ENCODE measurements at places on chromosomes 3 and 15. TPM values are rescaled to one million over a fixed set of nuclear protein-coding genes. Genes with fewer than 3 reads are reported as not detected.

GRCh38 chr15:34031987-34032760, 6.8 kb downstream of the AVEN start:
- DNase-seq, result no peak
- H3K27ac ChIP-seq, result no peak overlapping the region
- H3K4me3 ChIP-seq, result no peak overlapping the region
- no peaks in the 10 kb centered on the region for H3K27me3 ChIP-seq
- no peaks in the 10 kb centered on the region for H3K36me3 ChIP-seq
- no peaks in the 10 kb centered on the region for H3K4me1 ChIP-seq

GRCh38 chr15:38012894-38013293, 78.5 kb downstream of the TMCO5A start:
- no peaks in the 10 kb centered on the region for H3K4me1 ChIP-seq
- H3K27me3 ChIP-seq, result no peaks in the 10 kb centered on the region
- no peaks in the 10 kb centered on the region for H3K36me3 ChIP-seq
- H3K4me3 ChIP-seq, result no peak overlapping the region
- DNase-seq, result no peak

DNA sequence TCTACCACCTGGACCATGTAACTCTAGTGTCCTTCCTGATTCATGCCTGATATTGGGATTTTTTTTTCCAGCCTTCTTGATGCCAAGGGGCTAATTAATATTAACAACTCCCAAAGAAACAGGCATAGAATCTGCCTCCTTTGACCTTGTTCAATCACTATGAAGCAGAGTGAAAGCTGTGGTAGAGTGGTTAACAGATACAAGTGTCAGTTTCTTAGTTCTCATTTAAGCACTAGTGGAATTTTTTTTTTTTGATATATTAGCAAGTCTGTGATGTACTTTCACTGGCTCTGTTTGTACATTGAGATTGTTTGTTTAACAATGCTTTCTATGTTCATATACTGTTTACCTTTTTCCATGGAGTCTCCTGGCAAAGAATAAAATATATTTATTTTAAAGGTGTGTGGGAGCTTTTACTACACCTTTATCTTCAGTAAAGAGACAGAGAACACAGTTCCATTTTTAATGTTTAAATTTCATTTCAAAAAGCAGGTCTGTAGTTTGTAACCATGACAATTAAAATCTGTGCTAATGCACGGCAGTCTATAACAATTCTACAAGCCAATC, 67.1 kb downstream of the TOP2B start:
- no peaks in the 10 kb centered on the region for H3K27me3 ChIP-seq
- H3K4me3 ChIP-seq, result no peak overlapping the region

DNA sequence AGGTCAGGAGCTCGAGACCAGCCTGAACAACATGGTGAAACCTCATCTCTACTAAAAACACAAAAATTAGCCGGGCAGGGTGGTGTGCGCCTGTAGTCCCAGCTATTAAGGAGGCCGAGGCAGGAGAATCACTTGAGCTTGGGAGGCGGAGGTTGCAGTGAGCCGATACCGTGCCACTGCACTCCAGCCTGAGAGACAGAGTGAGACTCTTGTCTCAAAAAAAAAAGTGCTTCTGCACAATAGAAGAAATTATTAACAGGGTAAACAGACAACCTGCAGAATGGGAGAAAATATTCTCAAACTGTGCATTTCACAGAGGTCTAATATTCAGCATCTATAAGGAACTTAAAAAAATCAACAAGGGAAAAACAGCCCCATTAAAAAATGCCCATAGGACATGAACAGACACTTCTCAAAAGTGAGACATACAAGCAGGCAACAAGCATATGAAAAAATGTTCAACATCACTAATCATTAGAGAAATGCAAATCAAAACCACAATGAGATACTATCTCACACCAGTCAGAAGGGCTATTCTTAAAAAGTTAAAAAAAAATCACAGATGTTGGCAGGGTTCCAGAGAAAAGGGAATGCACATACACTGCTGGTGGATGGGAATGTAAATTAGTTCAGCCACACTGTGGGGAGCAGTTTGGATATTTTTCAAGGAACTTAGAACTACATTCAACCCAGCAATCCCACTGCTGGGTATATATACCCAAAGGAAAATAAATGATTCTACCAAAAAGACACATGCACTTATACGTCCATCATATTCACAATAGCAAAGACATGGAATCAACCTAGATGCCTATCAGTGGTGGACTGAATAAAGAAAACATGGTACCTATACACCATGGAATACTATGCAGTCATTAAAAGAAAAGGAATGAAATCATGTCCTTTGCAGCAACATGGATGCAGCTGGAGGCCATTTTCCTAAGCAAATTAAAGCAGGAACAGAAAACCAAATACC, 75.5 kb downstream of the MSL2 start:
- no peaks in the 10 kb centered on the region for H3K4me1 ChIP-seq
- H3K27me3 ChIP-seq, result no peaks in the 10 kb centered on the region
- H3K36me3 ChIP-seq, result no peaks in the 10 kb centered on the region
- no peak overlapping the region for H3K27ac ChIP-seq
- no peak for DNase-seq

DNA sequence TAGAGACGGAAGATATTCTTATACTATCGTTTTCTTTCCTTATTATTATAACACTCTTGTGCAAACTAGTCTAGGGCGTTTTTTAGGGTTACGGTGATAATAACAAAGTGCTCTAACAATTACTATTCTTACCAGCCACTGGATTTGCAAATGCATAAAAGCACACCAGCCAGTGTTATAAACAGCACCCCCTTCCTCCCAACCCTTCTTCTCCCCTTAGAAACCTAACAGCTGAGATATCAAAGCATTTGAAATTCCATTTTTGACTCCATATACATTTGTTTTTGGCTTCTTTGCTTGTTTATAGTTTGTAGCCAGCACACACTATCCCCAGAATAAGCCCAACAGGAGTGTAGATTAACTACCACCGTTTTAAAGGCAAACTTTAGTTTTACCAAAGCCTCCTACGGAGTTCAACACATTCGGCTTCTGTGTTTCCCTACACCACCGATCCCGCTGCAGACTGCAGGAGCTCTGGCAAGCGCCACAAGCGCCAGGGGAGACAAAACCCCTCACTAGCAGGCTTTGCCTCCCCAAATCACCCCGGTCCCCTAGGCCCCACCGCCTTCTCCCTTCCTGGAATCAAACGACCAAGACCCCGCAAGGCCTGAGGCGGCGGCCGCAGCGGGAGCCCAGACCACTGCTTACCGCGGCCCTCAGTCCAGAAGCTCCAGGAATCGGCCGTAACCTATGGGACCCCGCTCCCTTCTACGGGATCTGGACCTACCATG, 461 bp downstream of the COPB2 start:
- peak overlapping the region; percentile 100 for H3K4me3 ChIP-seq
- peaks cover 14% of the 10 kb centered on the region for H3K36me3 ChIP-seq
- H3K4me1 ChIP-seq, result no peaks in the 10 kb centered on the region
- no peak for DNase-seq
- H3K27ac ChIP-seq, result peak overlapping the region; percentile 88

- H3K27ac ChIP-seq, result no peak overlapping the region
- no peaks in the 10 kb centered on the region for H3K4me1 ChIP-seq
- no peak overlapping the region for H3K4me3 ChIP-seq
- H3K27me3 ChIP-seq, result no peaks in the 10 kb centered on the region
- no peaks in the 10 kb centered on the region for H3K36me3 ChIP-seq
Measured at GRCh38 chr3:27253831-27254230, 115.4 kb downstream of the NEK10 start.

GRCh38 chr15:33547876-33548275, 237.1 kb downstream of the RYR3 start:
- H3K27ac ChIP-seq, result no peak overlapping the region
- H3K4me1 ChIP-seq, result no peaks in the 10 kb centered on the region
- no peaks in the 10 kb centered on the region for H3K27me3 ChIP-seq
- no peak overlapping the region for H3K4me3 ChIP-seq
- DNase-seq, result peak; percentile 95
- H3K36me3 ChIP-seq, result no peaks in the 10 kb centered on the region

DNA sequence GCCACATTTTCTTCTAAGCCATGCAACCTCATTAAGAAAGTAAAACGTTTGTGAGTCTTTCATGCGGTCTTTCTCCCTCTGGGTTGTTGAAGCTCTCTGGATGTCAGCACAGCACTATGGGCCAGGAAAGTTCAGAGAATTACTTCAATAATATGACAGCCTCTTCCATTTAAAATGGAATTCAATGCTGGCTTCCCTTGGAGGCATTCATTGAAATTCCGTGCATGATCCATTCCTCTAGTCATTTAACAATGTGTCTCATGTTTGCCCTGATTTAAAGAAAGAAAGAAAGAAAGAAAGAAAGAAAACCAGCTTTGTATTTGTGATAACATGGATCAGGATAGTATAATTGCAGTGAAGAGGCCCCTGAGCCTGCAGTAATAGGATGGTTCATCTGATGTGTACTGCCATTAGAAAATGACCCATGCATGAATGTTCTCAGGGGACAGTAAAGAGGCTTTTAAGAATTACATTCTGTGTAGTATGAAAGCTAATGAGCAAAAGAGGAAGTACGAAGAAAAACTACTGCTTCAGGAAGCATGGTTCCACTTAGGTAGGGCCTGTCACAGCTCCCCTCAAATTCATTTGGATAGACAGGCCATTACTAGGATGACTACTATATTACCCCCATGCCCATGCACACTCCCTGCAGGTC, 146.0 kb downstream of the ARPP21 start:
- no peaks in the 10 kb centered on the region for H3K36me3 ChIP-seq
- H3K27ac ChIP-seq, result peak overlapping the region; percentile 82
- no peak for DNase-seq
- no peak overlapping the region for H3K4me3 ChIP-seq
- no peaks in the 10 kb centered on the region for H3K4me1 ChIP-seq

GRCh38 chr3:110869736-110870135, 201.9 kb upstream of the NECTIN3 start:
- H3K4me3 ChIP-seq, result no peak overlapping the region
- H3K36me3 ChIP-seq, result no peaks in the 10 kb centered on the region
- H3K27ac ChIP-seq, result no peak overlapping the region
- DNase-seq, result no peak

DNA sequence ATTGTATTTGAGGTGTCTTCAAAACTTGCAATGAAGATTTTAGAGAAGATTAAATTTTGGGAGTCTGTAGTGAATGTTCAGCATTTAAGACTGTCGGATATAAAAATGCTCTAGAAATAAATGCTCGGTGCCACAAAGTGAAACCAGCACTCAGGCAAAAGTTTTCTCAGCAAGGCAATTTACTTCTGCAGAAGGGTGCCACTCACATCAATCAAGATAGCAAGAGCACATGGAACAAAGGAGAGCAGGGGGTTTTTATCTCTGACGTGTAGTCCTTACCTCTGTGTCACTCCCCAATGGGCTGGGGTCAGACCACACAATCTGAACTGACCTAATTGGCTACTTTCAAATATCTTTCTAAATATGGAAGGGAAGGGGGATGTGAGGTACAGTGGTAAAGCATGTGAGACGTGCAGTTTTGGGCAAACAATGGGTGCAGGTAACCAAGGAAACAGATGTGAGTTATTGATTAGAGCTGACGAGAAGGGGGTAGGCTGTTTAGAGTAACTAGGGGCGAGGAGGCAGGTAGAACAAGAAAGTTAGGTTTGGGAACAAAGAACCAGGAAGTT, 23.4 kb upstream of the FXR1 start:
- no peaks in the 10 kb centered on the region for H3K36me3 ChIP-seq
- H3K27ac ChIP-seq, result no peak overlapping the region
- peak; percentile 61 for DNase-seq
- H3K4me1 ChIP-seq, result no peaks in the 10 kb centered on the region

DNA sequence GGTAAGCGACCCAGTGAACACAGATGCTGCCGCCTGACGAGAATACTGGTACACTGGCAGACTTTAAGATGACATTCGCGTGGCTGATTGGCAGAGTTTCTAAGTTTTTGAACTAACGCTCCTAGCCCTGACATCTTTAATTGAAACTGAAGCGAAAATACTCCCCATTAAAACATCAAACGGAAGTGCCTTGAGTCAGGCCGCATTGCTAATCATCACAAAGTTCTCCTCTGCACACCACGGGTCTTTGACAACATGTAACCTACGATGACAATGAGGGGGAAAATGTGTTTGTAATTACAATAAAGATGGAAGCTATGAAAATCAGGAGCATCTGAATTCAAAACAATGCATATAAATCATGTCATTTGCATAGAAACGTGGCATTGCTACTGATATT, 44.5 kb downstream of the ATP13A4 start:
- DNase-seq, result no peak
- no peaks in the 10 kb centered on the region for H3K27me3 ChIP-seq
- no peaks in the 10 kb centered on the region for H3K4me1 ChIP-seq
- H3K4me3 ChIP-seq, result peak overlapping the region; percentile 37
- no peaks in the 10 kb centered on the region for H3K36me3 ChIP-seq
- no peak overlapping the region for H3K27ac ChIP-seq

GRCh38 chr3:38558864-38559263, 62.7 kb downstream of the EXOG start:
- no peaks in the 10 kb centered on the region for H3K36me3 ChIP-seq
- DNase-seq, result peak; percentile 17
- no peaks in the 10 kb centered on the region for H3K4me1 ChIP-seq
- no peaks in the 10 kb centered on the region for H3K27me3 ChIP-seq
- no peak overlapping the region for H3K27ac ChIP-seq

The TRH gene
- total RNA-seq, result 0.29 TPM

The U2SURP gene
- 135 TPM for total RNA-seq

The CYP19A1 gene
- total RNA-seq, result not detected

The DCBLD2 gene
- total RNA-seq, result 60.4 TPM

The SNURF gene
- total RNA-seq, result 21.8 TPM

Data from endodermal cell (in vitro differentiated cells).